CD4-positive, alpha-beta memory T cell (primary cell): ENCODE measurements at places on chromosomes 2 and 18. TPM values are rescaled to one million over a fixed set of nuclear protein-coding genes. Genes with fewer than 3 reads are reported as not detected.

VWC2L gene
- not detected for total RNA-seq

GAD1 gene
- total RNA-seq, result not detected

C2orf81 gene
- 7.5 TPM for total RNA-seq

TMEM17 gene
- not detected for total RNA-seq

ALPI gene
- not detected for total RNA-seq

CRYBA2 gene
- not detected for total RNA-seq

UPP2 gene
- total RNA-seq, result not detected
